Stimulated activated CD8-positive, alpha-beta memory T cell treated with anti-CD3 and anti-CD28 coated beads, Interleukin-7, amount 100 ng/mL, for 1 hour (primary cell): ENCODE measurements at places on chromosomes 4 and X.

DNA sequence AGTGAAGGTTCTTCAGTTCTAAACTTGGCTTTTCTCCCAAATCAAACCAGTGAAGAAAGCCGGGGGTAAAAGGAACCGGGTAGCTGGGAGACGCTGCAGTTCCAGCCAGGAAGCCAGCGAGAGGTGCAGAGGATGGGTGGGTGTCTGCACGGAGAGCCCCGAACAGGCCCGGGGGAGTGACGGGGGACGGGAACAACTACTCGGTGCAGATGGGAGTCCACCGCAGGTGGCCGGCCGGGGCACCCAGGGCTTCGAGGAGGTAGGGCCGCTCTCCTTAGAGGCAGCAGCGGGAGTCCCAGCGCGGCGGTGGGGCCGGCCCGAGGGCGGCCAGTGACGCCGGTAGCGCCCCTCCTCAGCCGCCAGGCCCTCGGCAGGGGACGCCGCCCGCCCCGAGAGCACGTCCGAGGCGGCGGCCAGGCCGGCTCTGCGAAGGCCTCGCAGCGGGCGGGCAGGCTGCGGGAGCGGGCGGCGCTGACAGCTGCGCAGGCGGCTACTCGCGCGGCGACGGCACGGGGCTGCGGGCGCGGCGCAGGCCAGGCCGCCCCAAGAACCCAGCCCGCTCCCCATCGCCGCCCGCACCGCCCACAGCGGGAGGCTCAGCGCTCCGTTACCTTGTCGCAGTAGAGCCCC lies 449 bp downstream of the FBXL5 start:
- DNase-seq: peak; percentile 12

- DNase-seq: no peak
Measured at GRCh38 chr4:93201471-93202096, 627.0 kb upstream of the ATOH1 start.

DNA sequence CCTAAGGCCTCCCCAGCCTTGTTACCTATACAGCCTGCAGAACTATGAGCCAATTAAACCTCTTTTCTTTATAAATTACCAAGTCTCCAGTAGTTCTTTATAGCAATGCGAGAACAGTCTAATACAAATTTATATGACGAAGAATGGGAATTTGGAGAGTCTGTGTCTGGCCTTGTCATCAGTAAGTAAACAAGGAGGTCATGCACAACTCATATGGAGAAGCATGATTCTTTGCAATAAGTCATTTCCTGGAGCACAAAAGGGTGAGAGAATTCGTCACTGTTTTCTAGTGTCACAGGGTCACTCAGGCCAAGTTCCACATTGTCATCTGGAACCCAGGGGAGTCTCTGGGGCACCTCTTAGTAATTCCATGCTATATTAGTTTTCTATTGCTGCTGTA lies 49.0 kb upstream of the HS6ST2 start:
- DNase-seq: no peak

DNA sequence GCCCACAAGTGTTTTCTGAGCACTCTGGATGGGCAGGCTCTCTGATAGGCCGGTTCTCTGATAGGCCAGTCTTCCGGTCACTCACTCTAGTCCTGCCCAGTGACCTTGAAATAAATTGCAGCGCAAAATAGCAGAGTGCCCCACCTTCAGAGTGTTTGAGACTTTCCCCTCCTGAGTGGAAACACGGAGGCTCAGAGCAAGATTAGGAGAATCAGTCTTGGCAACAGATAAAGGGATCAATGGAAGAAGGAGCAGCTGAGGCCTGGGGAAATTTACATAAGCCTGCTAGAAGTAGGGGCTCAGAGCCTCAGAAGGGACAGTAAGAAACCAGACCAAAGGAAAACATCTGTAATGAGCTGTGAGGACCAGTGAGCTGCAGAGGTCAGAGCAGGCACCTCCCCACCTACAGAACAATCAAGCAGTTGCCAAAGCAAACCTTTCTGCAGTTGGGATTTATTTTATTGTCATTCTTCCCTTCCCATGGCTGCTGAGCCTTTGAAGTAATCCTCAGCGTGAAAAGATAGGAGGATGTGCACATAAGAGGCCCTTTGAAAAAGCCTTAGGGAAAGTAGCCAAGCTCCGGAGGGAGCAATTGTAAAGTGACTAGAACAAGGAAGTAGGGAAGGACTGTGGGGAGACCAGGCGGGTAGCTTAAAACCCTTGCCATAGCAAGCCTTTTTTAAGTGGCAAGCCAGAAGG lies 89.1 kb upstream of the TSPAN5 start:
- DNase-seq: no peak

DNA sequence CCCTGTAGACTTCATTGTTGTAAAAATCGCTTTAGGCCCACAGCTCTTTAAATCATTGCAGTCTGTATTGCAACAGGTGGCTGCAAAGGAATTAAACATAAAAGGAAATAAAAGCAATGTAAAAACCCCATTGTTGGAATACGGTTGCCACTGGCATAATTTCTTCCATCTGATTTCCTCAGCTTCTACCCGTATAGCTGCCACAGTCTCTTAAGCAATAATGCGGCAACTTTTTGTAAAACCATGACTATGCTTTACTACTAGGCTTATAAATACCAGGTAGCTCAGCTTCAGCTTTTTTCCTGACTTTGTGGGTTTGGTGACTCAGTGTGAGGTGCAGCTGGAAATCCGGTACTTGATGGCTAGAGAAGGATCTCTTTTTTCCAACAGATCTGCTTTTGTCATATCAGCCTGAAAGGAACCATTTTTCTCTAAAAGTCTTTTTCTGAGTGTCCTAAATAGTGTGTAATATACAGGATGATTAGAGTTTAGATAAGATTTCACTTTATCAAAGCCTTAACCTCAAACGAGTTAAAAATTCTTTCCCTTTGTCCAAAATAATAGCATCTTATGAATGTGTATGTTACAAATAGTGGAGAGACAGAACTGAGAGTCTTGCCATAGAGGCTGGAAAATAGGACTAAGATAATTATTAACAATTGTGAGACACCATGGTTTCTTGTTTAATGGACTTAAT lies 268.0 kb downstream of the ADGRL3 start:
- no peak for DNase-seq

GRCh38 chr4:120418146-120418545 lies 351.5 kb upstream of the MAD2L1 start:
- DNase-seq: no peak

GRCh38 chrX:17669458-17669857 lies 67.8 kb upstream of the SCML1 start:
- DNase-seq: no peak

- no peak for DNase-seq
Measured at GRCh38 chr4:38078590-38079421, 118.6 kb downstream of the PTTG2 start.

- DNase-seq: no peak
Measured at GRCh38 chr4:156970501-156971164, 966 bp downstream of the PDGFC start.

- DNase-seq: no peak
Measured at GRCh38 chrX:65671966-65672365, 4.5 kb downstream of the MSN start.

- no peak for DNase-seq
Measured at GRCh38 chr4:149136951-149137620, 678.6 kb downstream of the IQCM start.

DNA sequence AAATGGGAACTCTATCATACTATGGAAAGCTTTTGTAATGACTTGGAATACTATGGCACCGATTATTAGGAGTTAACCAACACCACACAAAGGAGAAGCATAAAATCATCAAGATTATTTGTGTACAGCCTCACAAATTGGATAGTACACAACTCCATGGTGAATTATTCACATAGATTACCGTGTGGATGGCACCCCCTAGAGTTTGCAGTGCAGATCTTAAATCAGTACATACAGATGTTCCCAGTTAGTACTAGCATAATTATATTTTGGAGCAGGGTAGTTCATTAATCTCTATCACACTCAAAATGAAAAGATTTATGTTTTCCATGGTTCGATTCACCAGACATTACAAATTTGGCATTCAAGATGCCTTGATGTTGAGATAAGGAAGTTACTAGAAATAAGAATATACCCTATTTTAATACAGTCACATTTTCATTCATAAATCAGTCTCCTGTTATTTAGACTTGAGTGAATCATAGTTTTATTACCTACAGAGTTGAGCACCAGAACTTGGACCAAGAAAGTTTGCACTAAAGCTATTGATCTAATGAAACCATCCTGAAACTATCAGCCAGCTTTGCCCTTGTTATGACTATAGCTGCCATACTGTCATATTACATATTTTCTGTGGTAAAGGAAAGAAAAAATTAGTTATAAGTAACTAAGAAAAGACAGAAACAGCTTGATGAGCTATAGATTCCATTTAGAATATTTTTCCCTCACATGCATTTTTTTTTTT lies 531.8 kb downstream of the GLUD2 start:
- DNase-seq: no peak

GRCh38 chr4:38160487-38161207 lies 200.4 kb downstream of the PTTG2 start:
- DNase-seq: no peak

- no peak for DNase-seq
Measured at GRCh38 chrX:107738272-107738671, 37.3 kb downstream of the TSC22D3 start.

- DNase-seq: no peak
Measured at GRCh38 chr4:6188687-6189305, 11.6 kb downstream of the JAKMIP1 start.

- DNase-seq: no peak
Measured at GRCh38 chr4:117400039-117400835, 314.9 kb upstream of the TRAM1L1 start.

DNA sequence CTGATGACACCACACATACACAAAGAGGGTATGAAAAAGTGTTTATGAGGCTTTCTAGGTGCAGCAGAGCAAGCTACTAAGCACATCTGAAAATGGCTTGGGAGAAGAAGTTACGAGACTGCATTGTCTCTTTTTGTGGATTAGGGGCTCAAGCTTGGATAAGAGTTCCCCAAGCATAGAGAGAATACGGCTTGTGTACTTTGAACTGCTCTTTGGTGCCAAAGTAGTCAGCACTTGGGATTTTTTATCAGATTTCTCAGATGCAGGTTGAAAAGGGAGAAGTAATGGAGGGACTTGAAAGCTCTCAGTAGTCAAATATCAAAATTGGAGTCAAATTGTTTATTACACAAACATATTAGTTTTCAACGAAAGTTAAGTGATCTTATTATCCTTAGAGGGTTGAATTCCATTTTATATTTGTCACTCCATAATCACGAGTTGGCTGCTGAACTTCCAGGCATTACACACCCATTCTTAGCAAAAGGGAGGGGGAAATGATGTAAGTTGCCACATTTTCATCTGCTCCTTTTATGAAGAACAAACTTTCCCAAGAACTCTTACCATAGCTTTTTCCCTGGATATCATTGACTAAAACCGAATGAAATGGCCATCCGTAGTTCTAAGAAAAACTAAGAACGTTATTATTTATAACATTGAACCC lies 1904.9 kb downstream of the PCDH7 start:
- DNase-seq: no peak

DNA sequence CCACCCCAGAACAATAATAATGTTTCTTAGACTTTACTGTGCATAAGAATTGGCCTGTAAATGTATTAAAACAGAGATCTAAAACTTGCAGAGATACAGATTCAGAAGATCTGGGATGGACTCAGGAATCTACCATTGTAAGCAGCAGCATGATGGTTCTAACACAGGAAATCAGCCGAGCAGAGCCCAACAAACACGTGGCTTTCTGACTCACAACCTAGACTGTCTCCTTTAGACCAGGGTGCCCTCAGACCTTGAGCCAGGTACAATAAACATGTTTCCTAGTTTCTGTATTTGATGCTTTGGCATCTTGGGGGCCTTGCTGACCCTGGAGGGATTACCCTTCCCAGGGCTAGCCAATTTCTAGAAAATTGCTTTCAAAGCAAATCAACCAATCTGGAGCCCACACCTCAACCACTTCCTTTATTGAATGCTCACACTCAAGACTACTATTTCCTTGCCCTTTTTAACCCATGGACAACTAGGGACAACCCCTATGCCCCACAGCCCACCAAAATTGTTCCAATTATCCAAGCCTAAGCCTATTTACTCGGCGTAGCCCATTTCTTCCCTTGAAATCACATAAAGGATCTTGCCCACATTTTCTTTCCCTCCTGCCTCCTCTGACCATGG lies 80.5 kb downstream of the TBC1D9 start:
- no peak for DNase-seq

DNA sequence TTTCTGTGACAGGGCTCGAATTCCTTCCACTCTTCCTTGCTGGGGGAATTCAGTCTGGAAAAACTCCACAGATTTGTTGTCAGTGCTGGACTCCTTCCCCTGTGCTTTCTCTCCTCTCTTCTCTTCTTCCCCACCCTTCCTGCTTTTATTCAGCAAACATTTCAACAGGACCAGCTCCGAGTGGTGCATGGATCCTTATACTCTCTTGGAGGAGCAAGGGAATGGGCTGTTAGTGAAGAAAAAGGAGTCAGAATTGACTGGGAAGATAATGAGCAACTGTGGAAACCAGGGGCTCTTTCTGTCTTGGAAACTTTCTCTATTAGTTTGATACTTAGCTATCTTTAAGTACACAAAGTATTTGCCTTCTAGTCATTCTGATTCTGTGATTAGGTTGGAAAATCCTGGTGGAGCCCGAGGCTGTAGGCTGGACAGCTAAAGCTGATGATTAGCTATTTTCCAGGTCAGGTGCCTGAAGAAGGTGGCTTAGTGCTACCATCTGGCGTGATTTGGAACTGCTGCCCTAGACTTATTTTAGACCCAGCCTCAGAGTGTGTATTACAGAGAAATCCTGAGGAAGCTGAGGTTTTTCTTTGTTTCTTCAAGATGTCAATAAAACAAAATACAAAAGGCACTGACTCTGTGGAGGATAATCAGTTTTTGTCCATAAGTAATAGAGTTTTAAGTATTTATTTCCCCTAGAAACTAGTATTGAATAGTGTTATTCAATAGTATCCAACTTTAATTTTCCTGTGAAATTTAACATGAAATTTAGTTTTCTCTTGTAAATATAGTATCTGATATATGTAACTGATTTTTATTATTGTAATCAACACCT lies 38.4 kb downstream of the NAP1L5 start:
- no peak for DNase-seq

GRCh38 chrX:39990388-39990787 lies 107.4 kb downstream of the BCOR start:
- no peak for DNase-seq

DNA sequence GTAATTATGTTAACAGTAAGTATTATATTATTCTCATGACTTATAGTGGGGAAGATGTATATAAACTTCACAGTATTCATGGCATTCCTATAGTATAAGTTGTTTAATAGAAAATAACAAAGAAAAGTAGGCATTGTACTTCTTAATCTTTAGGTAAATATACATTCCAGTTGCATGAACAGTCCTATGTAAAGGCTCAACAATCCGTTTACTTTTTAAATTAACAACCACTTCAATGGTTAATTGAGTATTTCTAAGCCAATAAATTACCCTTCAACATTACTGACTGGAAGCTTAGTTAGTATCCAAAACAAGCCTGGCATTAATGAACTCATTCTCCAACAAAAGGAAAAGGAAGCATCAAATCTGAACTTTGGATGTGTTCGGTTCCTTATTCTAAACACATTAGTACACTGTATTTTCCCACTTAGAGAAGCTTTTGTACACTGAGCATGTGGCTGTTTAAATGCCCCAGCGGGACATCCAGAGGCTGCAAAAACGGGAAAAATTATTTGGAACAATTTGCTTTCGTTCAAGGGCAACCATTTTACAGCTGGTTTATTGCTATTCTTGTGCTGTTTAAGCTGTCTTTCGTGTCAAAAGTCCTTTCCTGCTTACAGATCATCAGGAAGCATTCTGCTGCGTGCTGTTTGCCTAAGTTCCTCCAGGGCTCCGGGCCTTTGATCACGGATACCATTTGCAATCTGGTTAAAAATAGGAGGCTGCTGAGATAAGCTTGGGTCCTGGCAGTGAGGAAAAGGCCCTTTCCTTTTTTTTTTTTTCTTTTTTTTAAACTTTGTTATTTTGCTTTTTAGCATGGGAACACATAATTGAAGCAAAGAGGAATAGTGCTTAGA lies 460.3 kb downstream of the SPRY1 start:
- DNase-seq: no peak
